ENCODE measurements at places on chromosomes 4 and X.
A peak's percentile ranks its signal among the peaks of the same experiment; 100 is the strongest.

GRCh38 chr4:83240379-83240875 is 44.2 kb downstream of the COQ2 start:
- DNase-seq: no peak

DNA sequence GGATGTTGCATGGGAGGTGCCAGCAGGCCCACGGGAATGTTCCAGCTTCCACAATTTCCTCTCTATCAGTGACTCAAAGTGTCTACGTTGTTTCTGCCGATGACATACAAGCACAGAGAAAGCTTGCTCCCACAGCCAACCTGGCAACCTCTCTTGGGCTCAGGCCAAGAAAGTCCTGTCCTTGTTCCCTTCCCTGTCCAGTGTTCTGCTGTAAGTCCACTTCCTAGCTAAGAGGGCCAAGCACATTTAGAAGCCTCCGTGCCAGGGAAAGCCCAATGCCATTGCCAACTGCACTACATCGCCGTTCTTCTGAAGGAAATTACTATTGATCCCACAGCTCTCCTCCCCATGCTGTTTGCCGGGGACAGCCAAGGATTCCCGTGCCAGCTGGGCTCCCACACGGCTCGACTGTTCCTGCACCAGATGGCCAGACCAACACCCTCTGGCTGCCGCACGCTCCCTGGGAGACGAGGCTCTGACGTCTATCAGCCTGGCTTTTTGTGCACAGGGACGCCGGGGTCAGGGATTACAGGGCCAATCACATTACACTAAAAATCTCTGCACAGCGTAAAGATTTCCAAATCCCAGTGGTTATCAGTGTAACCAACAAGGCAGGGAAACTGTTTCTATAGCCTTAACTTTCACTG is 284.0 kb downstream of the BCOR start:
- peak; percentile 48 for DNase-seq

GRCh38 chr4:89152972-89153371 is 41.6 kb downstream of the TIGD2 start:
- DNase-seq: peak; percentile 27

DNA sequence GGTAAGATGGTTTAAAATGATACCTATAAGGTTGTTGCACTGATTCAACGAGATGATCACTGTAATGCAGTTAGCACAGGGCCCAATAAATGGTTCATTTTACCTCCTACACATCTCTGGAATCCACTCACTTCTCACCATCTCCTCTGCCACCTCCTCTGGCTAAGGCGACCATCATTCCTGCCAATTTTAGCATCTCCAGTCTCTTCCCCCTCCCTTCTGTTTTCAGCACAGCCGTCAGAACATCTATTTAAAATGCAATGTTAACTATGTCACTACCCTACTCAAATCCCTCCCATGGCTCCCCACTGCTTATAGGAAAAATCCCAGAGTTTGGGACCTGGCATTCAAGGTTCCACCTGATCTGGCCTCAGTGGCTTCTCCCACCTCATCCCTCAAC is 3.5 kb upstream of the SYP start:
- DNase-seq: no peak

DNA sequence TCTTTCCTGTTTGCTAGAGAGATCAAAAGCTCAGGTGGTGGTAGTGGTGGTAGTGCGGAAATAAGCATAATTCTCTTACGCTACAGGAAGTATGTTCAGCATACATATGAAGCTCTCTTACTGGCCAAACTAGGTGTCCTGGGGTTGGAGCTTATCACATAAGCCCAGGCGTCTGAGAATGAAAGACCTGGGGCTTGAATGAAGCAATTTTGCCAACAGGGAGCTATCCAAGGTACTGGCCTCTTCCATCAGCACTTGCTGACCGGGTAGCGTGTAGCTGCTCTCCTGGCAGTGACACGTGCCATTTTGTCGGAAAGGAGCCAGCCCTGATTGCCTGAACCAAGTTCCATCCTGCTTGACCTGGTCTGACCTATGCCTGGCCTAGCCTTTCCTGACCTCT is 65.9 kb upstream of the HPF1 start:
- DNase-seq: peak; percentile 70

- no peak for DNase-seq
Observed at GRCh38 chrX:150199181-150199580, 163.9 kb upstream of the MAMLD1 start.

DNA sequence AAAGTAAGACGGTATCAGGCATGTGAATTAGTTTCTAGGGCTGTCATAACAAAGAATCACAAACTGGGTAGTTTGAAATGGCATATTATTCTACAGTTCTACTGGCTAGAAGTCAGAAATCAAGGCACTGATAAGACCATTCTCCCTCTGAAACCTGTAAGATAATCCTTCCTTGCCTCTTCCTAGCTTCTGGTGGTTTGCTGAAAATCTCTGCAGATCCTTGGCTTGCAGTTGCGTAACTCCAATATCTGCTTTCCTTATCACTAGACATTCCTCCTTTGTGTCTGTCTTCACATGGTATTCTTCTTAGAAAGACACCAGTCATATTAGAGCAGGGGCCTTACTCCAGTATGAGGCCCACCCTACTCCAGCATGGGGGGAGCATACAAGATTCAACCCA is 19.6 kb upstream of the LCORL start:
- no peak for DNase-seq

DNA sequence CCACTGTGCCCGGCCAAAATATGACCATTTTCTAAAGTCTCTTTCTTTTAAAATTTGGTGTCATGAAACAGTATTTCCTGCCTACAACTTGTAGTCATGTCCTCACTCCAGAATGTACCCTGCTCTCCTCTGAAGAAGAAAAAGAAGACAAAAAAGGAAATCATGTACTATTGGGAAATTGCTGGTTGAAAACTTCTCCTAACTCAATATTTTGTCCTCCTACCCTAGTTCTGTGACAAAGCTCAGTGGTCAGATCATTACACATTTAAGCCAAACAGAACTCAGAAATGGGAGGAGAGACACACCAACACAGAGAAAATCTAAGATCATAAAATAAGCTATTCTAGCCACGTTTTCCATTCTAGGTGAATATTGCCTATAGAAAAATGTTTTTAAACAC is 127.7 kb downstream of the IRF2 start:
- DNase-seq: no peak

DNA sequence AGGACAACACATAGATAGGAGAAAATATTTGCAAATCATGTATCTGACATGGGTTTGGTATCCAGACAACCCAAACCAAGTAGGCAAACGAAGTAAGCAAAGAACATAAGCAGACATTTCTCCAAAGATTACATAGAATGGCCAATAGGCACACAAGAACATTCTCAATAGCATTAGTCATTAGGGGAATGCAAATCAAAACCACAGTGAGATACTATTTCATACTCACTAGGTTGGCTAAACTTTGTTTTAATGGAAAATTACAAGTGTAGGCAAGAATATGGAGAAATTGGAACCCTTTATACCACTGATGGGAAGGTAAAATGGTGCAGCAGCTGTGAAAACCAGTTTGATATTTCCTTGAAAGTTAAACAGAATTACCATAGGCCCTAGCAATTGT is 74.7 kb downstream of the CHRNA9 start:
- DNase-seq: peak; percentile 48

- DNase-seq: no peak
Observed at GRCh38 chrX:120120223-120120622, 4.5 kb upstream of the RHOXF1 start.

DNA sequence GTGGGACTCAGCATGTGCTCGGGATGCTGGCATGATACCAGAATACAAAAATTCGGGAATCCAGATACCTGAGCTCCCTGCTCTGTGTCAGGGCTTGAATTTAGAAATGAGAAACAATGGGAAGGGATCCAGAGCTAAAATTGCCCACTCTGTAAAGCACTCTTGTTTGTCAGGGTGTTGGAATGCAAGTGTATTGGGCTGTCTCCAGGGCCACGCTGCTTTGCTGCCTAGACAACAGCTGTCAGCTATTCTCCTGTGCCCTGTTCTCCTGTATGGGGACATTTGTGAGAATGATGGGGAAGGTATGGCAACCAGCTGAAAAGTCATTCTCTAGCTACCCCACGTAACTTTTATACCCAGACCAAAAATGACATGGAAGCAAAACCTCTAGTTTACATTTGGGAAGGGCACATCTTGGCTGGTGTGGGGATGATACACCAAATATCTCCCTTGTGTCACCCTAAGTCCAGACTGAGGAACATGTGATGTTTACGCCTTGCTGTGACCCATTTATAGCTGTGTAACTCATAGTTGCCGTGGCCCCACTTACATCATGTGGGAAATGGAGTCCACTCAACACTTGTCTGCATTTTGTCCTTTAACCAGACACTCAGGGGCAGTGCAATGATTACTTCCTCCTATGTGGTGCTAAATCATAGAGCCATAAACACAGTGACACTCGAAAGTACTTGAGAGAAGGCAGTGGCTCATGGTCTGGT is 46.6 kb downstream of the SMPX start:
- no peak for DNase-seq

DNA sequence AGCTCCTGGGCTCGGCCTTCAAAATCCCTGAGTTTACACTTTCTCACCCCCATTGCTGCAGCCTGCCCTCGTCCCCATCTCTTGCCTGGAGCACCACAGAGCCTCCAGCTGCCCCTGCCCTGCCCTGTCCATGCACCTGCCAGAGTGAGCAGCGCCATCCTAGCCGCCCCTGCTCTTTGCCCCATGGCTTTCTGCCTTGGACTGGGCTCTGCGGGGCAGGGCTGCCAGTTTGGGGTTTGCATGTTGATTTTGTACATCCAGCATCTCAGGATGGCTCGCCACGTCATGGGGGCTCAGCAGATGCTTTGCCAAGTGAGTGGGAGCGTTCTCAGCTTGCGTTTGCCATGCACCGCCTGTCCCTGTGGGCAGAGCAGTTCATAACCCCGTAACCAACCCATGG is 67.1 kb upstream of the HGFAC start:
- no peak for DNase-seq

DNA sequence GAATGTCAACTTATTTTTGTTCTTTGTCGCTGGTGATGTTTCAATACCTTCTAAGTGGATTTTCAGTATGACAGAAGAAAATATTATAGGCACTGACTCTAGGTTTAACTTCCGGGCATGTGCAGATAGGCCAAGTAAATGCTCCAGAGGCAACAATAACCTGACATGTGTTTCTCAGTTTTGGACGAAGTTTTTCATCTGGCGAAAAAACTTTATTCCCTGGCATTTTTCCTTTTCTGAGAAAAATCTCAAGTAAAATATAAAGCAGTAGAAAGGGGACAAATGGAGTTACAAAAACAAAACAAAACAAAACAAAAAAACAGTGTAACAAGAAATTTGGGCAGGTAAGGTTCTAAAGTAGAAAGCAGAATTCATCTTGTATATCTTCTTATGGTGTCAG is 173.5 kb downstream of the ANTXR2 start:
- DNase-seq: no peak

GRCh38 chr4:8090312-8090711 is 68.3 kb downstream of the ABLIM2 start:
- peak; percentile 17 for DNase-seq

GRCh38 chr4:24988776-24989175 is 42.0 kb downstream of the LGI2 start:
- peak; percentile 48 for DNase-seq

DNA sequence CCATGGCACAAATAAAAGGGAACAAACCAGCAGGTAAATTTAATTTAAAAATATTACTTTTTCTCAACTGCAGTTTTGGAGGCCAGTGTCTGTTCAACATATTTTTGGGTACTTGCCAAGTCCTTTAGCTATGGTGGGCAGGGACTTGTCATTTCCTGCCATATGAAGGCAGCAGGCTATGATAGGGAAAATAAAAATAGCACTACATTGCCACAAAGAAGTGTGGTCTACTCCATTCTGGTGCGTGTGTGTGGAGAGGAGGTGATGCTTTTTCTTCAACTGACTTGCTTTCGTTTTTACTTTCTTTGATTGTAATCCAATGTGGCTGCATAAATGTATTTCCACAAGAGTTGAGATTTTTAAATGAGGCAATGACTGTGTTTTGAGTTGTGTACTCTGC is 17.2 kb downstream of the GPR174 start:
- no peak for DNase-seq

DNA sequence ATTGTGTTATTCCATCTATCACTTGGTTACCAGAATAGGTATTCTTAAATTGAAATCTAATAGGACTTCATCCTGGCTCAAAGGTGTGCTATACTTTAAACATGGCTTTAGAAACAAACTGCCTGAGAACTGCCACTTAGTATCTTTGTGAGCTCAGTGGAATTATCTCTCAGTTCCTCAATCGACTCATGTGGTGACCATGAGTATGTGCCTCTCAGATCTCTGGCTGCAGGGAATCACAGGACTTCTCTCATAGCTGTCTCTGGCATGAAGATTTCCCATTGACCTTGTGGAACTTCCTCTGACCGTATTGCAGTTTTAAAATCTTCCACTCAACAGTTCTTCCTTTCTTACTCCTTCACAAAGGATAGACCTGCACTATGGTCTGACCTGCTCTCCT is 681.9 kb upstream of the BOD1L1 start:
- no peak for DNase-seq

GRCh38 chrX:100717363-100717762 is 14.6 kb downstream of the SYTL4 start:
- DNase-seq: no peak

DNA sequence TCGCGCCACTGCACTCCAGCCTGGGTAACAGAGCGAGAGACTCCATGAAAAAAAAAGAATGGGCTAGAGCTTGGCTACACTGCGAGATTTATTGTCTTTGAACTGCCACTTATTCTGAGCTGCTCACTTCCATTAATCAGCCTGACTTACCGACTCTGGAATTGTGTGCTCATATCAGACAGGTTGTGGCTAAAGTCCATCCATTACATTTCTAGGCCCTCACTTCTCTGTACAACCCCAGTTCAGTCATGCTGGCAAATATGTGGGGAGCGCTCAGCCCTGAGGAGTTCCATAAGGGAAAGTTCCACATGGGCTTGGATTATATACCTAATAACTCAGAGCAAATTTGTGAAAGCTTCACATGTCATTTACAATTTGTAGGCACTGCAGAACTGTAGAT is 270.6 kb downstream of the TRIML1 start:
- no peak for DNase-seq

- DNase-seq: no peak
Observed at GRCh38 chr4:91279899-91280298, 1023.9 kb upstream of the GRID2 start.

GRCh38 chr4:78622253-78622979 is 70.8 kb downstream of the ANXA3 start:
- DNase-seq: peak; percentile 58

DNA sequence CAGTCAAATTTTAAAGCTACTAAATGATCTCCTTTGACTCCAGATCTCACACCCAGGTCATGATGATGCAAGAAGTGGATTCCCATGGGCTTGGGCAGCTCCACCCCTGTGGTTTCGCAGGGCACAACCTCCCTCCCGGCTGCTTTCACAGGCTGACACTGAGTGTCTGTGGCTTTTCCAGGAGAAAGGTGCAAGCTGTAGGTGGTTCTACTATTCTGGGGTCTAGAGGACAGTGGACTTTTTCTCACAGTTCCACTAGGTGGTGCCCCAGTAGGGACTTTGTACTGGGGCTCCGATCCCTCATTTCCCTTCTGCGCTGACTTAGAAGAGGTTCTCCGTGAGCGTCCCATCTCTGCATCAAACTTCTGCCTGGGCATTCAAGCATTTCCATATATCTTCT is 845.2 kb downstream of the PCDH18 start:
- no peak for DNase-seq

- DNase-seq: no peak
Observed at GRCh38 chr4:148757171-148757570, 315.0 kb upstream of the NR3C2 start.

GRCh38 chrX:67613996-67614395 is 70.2 kb downstream of the AR start:
- no peak for DNase-seq

Data from fibroblast of upper back skin (primary cell).